Neural crest cell (in vitro differentiated cells): ENCODE measurements at places on chromosomes 4 and X. TPM values are rescaled to one million over a fixed set of nuclear protein-coding genes. Genes with fewer than 3 reads are reported as not detected.

- no peak for DNase-seq
These were observed 1.9 kb downstream of the GASK1B start for GRCh38 chr4:158170691-158171561.

DNA sequence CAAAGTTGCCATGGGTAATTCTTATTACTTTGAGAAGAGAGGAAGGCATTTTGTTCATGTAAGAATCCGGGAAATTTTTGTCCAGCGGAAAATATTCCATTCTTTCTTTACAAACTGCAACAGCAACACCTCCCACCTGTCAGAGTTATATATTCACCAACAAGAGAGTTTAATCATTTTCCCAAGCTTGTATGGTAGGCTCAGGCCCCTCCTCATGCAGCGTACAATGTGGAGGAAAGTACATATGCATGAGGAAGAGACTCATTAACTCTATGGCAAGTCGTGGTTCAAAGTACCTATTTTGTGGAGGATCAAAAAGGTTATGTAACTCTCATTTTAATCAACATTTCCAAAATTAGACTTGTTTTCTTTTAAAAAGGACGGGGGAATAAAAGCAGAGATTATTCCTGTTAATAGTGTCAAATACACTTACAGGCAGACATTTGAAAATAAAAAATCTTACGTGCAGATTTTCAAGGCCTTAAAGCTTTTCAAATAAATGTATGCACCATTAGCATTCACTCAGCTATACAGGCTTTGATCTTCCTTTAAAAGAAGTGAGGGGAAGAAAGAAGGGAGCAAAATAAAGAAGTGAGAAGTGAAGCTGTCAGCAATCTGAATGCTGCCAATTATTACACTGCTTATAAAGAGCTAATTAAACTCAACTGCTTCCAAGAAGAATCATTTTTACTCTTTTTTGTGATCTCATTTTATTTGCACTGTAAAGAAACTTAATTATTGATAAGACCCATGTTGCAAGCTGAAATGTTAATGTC lies 204.8 kb downstream of the FAT4 start:
- no peak for DNase-seq

DNA sequence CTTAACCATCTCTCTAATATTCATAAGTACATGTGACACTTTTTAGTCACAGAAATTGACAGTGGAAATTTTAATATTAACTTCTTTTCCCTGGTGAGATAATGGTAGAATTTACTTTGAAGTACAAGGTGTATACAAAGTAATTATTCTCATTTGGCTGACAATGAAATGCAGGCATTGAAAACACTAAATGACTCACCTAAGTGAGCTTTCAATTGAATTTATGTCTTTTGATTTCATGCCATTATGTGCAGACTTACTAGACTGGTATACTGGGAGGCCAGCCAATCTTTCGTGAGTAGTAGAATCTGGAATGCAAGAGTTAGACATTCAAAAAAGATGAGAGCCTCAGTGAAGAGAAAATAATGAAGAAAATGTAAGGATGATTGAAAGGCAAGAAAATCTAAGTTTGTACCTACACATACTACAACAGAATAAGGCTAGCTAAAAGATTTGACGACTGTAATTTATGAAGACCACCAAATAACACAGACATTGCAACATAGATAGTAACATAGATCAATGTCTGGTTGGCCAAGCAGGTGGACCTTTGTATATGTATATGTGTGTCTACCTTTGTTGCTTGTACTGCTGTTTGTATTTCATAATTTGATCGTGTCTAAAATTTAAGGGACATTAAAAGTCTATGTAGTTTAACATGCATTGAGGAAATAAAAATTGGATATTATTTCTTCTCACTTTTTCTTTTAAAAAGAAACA lies 459.7 kb downstream of the IL15 start:
- no peak for DNase-seq

DNA sequence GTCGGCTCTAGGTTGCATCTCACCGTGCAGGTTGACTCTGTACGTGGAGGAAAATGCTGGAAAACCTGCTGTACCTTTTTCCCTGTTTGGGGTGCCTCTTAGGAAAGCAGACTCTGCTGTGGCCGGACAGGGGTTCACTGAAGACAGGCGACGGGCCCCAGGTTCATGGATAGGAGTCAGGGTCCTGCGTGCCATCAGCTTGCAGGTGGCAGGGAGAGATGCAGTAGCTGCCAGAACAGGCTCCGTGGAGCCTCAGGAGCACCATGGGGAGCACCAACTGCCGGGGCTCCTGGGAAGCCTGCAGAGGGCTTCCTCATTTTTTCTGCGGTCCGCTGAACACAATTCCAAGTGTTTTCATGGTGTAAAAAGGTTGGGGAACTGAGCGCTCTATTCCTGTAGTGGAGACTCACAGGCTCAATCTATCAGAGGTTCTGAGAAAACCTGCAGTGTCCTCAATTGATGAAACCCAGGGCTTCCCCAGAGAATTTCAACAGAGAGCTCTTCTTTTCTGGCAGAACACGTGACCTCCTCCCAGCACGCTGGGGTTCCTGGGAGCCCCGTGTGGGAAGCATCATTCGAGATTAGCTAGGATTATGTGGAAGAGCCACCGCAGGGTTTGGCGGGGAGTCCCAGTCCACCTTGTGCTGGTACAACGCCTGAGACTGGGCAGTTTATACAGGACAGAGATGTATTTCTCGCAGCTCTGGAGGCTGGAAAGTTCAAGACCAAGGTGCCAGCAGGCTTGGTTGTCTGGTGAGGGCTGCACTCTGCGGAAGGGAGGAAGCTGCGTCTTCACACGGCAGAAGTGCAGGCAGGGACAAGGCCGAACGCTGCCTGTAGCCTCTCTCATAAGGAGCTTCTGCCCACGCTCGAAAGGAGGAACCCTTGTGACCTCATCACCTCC lies 1.6 kb downstream of the HTRA3 start:
- DNase-seq = no peak

- no peak for DNase-seq
These were observed 267.3 kb upstream of the GATB start for GRCh38 chr4:152028131-152028530.

DNA sequence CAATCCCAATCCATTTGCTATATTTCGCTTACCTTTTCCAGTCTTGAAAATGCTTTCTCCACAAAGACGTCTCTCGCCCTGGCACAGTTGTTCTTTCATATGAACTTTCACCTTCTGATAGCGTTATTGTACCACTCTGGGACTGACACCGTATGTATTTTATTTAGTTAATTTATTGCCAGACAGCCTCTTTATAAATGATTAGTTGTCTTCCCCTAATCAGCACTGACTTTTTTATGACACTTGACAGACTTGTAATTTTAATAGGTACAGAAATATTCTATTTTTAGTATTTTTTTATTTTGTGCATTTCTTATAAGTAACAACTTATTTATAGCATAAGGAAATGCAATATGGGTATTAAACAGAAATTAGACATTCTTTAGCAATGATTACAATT lies at the start of gene GIMD1:
GIMD1 (minus strand) TSS at position 101 of the 400 bp plus-strand sequence. CDS start 1,343 bp downstream, outside the sequence.
- DNase-seq = no peak

DNA sequence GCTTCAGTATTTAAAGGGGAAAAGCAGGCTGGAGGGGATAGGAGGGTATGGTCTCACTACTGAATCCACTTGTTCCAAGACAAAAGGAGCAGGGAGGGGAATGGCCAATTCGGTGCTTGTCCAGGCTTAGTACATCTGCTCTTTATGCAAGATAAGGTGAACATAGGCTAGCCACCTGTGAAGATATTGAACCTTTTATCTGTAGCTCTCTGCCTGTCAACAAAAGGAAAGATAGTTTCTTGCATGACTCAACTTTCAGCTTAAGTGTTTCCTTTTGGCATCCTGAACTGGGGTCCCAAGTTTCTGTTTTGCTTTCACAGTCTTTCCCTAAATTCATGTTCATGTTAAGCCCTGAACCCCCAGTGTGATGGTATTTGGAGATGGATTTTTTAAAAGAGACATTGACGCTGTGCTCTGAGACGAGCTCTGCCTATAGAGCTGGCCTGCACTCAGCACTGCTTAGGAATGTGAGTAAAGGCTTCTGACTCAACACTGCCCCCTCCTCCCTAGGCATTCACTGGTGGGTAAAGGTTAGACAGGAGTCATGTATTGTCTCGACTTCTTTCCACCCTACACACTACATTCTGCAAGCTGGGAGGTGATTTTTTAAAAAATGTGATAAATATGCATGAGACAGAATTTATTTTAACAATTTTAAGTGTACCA lies 28.2 kb downstream of the FAM149A start:
- peak; percentile 28 for DNase-seq

DNA sequence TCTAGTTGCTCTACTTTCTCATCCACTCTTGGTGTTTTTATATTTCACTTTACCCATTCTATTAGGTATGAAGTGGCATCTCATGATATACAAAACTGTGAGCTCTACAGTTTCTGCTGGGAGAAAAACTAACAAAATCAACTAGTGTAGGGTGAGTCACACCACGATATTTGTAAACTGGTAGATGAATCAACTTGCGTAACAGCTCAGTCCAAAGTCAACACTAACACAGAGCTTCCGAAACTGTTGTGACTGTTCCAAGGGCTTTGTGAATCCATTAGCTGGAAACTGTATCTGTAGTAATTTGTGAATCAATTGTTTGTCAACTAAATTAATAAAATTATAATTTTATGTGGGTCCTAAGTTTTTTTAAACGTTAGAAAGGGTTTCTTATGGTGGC lies 119.8 kb upstream of the TSPAN5 start:
- DNase-seq = no peak

DNA sequence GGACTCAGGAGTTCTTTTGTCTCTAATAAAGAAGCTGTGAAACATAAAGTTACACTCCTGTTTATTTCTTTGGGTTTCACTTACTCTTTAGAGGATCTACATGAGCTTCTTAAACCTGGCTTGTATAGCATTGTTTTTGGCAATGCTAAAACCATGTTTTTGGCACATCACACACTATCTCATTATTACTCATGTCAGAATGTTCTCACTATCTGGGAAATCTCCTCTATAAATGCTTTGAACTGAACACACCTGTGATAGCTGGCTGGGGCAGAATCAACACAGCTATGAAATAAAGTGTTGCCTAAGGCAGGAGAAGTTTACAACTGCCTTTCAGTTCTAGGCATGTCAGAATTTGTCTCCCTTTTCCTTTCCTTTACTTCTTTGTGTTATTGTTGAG lies 52.6 kb downstream of the SULT1B1 start:
- no peak for DNase-seq

- DNase-seq = no peak
These were observed 157.6 kb downstream of the CAMK2D start for GRCh38 chr4:113603911-113604310.

DNA sequence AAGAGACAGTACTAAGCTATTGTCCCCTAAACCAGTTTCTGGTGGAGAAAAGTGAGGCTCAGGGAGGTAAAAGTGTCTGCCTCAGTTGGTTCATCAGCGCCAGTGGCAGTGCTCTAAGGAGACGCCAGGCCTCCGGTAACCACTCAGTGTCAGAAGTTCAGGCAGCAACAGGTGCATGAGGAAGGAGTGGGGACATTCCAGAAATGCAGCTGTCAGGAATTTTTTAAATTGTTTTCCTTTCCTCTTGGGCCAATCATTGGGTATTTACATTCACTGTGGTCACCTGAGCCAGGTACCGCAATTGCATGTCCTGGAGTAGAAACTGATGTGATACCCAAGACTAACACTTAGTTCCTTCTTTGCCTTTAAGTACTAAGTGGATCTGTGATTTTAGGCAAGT lies 40.2 kb upstream of the HS3ST1 start:
- DNase-seq = no peak

- no peak for DNase-seq
These were observed 263.3 kb downstream of the NLGN4X start for GRCh38 chrX:5965406-5965805.

DNA sequence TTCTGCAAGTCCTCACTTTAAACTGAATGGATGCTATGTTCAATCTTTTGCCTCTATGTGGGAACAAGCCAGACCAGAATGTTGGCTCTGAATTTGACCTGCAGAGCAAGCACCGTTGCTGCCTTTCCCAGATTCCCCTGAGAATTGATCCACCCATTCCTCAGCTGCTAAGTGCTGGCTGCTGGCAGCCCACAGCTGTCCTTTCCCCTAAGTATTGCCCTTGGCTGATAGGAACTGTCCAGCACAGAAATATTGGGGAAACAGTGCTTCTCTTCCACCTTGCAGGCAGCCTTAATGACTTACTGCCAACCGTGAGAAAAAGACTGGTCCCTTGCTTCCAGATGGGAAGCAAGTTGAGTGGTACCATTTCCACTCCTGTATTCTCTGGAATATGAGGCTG lies 475.9 kb downstream of the PDHA2 start:
- DNase-seq = no peak

GRCh38 chr4:8381814-8382581 lies 58.5 kb downstream of the ACOX3 start:
- no peak for DNase-seq

GRCh38 chr4:73718375-73719373 lies 21.7 kb upstream of the CXCL8 start:
- no peak for DNase-seq

- no peak for DNase-seq
These were observed 3.0 kb upstream of the HGFAC start for GRCh38 chr4:3438847-3439180.

DNA sequence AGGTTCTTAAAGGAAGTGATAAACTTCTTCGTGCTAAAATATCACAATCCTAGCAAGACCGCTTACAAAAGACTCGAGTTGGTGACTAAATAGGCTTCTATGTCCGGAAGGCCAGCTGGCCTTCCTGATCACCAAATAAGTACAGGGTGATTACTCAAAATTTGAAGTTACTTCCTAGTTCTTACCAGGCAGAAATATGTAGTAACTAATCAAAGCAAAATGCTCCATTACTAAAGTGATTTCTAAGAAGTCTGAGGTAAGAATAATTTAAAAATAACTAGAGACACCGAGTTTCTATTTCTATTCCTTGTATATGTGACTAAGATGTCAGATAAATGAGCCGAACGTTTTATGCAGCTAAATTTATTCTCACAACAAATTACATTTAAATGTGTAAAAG lies 62.2 kb downstream of the NSUN7 start:
- DNase-seq = no peak

DNA sequence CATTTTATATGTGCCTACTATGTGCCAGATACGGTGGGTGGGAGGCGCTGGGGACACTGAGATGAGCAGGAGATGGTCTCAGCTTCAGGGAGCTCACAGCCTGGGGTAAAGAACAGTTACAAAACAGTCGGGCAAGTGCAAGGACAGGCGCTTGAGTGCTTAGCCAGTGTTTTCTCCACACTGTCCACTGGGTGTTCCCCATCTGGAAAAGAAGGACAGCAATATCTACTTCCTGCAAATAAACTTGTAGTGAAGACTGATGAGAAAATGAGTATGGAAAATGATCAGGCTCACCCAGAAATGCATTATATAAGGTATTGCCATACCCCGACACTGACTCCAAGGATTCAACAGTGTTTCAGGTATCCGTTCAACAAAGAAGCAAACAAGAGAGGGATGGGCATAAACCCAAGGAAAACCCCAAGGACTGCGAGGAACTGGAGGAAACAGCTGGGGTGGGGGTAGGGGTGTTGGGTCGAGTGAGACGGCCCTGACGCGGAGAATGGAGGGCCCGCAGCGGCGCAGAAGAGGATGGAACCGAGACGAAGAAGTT lies 835 bp downstream of the TMEM185A start:
- DNase-seq = no peak

- no peak for DNase-seq
These were observed 48.9 kb downstream of the CHIC2 start for GRCh38 chr4:54015423-54016030.

The CFI gene
- total RNA-seq = not detected in 2 replicates

The XAGE2 gene
- total RNA-seq = not detected in 2 replicates

The CXCR3 gene
- not detected in 2 replicates for total RNA-seq

The PLA2G12A gene
- total RNA-seq = 13.5 and 15.5 TPM in 2 replicates

The SOWAHB gene
- total RNA-seq = not detected in 2 replicates

The COL25A1 gene
- 39.3 and 39.6 TPM in 2 replicates for total RNA-seq

The CRMP1 gene
- 245 and 251 TPM in 2 replicates for total RNA-seq

The STATH gene
- not detected in 2 replicates for total RNA-seq

The CENPVL2 gene
- total RNA-seq = 1.3 and 1.6 TPM in 2 replicates

The AFM gene
- total RNA-seq = not detected in 2 replicates

The GPM6B gene
- total RNA-seq = 119 and 129 TPM in 2 replicates

The GSX2 gene
- total RNA-seq = not detected in 2 replicates

The EREG gene
- not detected in 2 replicates for total RNA-seq

The ITM2A gene
- total RNA-seq = 0.59 and 0.93 TPM in 2 replicates
